ENCODE measurements at places on chromosomes 13 and 19.

DNA sequence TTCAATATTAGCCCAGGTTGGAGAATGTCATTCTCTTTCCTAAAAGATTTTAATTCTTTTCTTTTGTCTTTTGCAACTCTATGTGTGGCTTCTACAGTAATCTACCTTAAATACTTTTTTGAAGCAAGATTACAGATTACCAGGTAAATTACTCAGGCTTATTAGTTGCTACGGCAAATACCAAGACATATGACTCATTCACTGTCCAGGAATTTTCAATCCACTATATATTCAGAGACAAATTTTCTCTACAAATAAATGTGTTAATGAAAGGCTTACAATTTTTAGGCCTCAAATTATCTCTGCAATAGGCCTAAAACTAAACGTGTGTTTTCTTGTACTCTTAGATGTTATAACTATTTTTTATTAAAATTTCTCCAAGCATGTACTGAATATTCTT is 631.3 kb downstream of the DIAPH3 start:
- DNase-seq = no peak

DNA sequence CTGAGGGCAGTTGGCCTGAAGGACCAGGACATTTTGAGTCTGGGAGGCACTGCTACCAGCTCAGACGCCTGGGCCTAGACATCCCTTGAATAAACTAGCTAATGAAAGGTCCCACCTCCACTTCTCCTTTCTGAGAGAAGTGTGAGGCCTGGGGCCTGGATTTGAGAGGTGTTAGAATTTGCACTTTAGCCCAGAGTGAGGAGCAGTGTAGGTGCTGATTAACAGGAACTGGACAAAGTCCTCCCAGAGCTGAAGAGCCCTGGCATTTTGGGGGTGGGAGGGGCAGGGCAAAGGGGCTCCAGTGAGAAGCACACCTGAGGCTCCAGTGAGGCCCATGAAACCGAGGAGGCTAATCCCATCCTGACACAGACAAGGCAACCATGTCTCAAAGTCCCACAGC is 15.2 kb upstream of the SLC1A5 start:
- no peak for DNase-seq

GRCh38 chr13:106455777-106456176 is 79.7 kb downstream of the EFNB2 start:
- no peak for DNase-seq

- DNase-seq = no peak
These were observed 254.1 kb upstream of the RXFP2 start for GRCh38 chr13:31485183-31485582.

DNA sequence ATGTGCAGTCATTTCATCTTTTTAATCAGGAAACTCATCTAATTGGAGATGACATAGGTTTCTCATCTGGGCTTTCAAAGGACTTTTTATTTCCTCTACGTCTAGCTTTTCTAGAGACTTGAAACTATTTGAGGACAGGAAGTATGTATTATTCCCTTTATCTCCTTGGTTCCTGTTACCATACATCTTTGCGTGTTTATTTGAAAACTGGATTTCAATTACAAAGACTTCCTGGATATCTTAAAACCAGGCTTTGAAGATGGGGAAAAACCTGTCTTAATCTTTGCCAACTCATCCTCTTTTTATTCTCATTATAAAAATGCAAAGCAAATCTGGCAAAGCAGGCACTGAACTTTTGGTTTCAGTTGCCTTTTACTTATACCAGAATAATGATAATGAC is 130.5 kb downstream of the LMO7 start:
- no peak for DNase-seq

- peak; percentile 76 for DNase-seq
These were observed 21.9 kb upstream of the CPB2 start for GRCh38 chr13:46126552-46127357.

GRCh38 chr13:67538906-67539305 is 308.8 kb upstream of the PCDH9 start:
- DNase-seq = no peak

DNA sequence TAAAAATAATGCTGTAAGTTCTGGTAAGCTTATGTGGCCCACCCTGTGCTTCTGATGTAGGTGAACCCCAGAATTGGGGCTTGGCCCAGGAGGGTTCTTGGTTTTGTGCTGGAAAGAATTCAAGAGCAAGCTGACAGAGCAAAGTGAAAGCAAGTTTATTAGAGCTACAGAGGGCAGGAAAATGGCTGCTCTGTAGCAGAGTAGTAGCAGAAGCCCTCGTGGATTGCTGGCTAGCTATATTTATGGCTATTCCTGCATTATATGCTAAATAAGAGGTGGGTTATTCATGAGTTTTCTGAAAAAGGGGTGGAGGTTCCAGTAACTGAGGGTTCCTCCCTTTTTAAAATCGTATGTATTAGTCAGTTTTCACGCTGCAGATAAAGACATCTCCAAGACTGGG is 20.6 kb upstream of the ZNF599 start:
- no peak for DNase-seq

GRCh38 chr13:23871616-23872220 is 17.5 kb downstream of the MIPEP start:
- DNase-seq = no peak

GRCh38 chr13:49348751-49349150 is 95.1 kb downstream of the CAB39L start:
- DNase-seq = no peak

- peak; percentile 15 for DNase-seq
These were observed 95.1 kb downstream of the RAB20 start for GRCh38 chr13:110466266-110466915.

DNA sequence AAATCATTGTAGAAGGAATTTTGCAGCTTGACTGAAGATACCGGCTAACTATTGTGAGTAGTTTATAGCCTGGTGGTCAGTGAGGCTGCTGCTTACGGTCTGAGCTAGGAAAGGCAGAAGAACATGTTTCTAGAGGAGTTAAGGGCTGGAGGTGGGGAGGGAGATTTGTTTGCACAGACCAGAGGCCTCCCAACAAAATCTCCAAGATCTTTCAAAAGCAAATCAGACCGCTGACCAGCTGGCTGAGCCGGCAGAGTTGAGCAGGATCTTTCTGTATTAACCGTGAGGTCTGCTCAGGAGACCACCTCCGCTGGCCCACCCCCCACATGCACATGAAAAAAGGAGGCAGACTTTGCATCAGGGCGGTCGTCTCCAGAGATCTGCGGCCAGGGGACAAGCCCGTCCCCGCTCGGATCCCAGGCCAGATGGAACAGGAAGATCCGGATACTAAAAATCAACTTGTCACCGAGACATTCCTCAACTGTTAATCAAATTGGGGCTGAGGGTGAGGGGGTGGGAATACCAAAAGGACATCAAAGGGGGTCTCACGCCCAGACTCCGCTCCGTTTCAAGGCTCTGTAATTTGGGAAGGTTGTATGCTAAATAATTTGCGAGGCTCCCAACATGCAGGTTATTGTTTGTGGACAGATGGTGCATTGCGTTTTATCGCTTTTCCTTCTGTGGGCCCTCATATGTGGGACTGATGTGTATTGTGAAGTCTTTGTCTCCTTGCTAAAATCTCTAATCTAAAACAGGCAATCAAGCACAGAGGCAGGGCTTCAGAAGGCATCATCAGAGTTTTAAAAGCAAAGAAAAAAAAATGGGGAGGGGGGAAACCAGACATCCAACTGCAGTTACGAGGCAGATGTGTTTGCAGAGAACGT is 319.0 kb downstream of the ZNF536 start:
- no peak for DNase-seq

DNA sequence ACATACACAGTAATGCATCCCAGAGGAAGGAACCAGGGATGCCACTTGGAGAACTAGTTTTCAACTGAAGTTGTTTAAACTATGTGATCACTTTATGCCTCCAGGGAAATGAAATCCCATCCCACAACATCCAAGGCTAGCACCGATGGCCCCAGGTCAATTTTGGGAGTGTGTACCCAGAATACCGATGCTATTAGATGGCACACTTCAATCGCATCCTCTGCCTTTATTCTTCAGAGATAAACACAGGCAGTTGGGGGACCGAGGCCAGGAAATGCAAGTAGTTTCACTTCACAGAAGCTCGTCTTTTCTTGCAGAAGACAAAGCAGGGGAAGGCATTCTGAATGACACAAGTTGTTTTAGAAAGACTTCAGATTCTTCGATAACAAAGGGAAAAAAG is 13.8 kb downstream of the STK24 start:
- DNase-seq = no peak

DNA sequence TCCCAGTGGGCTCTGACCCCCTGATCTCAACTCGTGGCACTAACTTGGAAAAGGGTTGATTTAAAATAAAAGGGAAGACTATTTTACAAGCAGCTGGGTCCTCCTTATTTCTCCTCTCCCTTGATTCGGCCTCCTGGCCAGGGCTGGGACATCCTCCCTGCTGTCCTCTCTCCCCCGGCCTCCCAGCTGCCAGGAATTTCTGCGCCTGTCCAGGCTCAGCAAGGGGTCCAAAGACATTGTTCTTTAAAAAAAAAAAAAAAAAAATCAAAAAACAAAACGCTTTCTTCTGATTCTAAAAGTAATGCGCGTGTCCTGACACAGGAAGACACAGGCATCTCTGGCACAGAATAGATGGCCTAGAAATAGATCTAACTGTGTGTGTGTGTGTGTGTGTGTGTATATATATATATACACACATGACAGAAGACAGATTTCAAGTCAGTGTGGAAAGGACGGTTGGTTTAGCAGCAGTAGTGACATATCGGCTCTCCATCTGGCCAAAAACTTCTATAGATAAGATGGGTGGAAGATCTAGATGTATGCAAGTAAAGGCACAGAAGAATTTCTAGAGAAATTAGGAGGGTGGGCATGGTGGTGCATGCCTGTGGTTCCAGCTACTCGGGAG is 12.3 kb upstream of the LENG8 start:
- no peak for DNase-seq

DNA sequence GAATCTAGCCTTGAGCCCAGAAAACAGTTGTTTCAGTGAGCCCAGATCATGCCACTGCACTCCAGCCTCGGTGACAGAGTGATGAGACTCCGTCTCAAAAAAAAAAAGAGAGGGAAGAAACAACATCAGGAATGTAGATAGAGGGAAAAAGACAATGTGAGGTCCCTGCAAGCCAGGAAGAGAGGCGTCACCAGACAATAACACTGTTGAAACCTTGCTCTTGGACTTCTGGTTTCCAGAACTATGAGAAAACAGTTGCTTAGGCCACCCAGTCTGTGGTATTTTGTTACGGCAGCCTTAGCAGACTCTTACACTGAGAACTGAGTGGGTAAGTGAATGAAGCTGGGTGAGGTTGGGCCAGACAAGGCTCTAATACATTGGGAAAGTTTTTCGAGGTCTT is 64.1 kb downstream of the TNFSF11 start:
- DNase-seq = no peak

GRCh38 chr13:95221971-95222732 is 79.1 kb downstream of the ABCC4 start:
- DNase-seq = no peak

GRCh38 chr19:10037367-10037766 is 24.1 kb downstream of the RDH8 start:
- DNase-seq = no peak

DNA sequence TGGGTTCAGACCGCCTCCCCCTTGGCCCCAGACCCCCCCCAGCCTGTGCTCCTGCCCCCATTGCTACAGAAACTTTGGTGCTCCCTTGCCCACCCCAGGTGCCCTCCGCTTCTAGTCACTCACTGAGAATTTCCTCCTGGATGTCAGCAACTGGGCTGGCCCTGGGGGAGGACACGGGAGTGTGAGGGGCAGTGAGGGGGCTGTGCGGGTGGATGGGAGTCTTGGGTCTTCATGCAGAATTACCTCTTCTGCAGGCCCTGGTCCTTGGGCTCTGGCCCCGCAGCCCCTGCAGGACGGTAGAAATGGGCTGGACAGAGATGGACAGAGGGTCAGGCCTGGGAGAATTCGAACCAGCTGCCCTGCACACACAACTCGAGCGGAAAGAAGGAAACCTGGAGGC is 4.8 kb downstream of the LILRB5 start:
- no peak for DNase-seq

- peak; percentile 24 for DNase-seq
These were observed 1.6 kb downstream of the NBEA start for GRCh38 chr13:34943436-34944273.

- peak; percentile 42 for DNase-seq
These were observed 10.7 kb upstream of the CRTC1 start for GRCh38 chr19:18672606-18673337.

DNA sequence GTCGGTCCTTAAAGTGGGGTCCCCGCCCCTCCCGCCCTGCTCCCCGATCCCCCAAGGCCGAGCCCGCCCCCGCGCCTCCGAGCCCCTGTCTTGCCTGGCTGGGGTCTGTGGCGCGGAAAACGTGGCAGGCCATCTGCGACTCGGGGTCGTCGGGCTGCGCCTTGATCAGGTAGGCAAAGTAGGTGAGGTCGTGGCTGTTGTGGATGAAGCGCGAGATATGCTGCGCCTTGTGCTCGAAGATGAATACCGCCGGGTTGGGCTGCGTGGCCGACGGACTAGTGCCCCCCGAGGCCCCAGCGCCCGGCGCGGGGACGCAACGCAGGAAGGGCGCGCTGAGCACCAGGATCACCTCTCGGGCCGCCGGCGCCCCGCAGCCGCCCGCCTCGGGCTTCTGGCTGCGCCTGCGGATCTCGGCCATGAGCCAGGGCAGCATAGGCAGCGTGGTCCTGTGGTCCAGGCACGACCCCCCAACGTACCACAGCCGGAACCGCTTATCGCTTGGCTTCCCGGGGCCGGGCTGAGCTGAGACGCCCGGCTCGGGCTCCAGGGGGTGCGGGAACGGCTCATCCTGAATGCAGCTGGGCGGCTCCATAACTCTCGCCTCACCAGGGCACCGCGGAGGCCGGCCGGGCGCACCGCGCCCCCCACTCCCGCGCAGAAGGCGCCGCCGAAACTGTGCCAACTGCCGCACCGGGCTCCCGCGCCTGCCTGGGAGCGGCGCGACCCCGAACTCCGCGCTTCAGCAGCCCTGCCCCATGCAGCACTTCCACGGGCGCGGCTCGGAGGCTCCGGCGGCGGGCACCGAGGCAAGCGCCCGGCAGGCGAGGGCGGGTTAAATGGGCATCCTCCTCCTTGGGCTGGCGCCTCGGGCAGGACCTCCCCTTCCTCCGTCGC is 546 bp downstream of the TBC1D4 start:
- peak; percentile 60 for DNase-seq

GRCh38 chr19:57563547-57563946 is 3.9 kb upstream of the ZNF550 start:
- no peak for DNase-seq

DNA sequence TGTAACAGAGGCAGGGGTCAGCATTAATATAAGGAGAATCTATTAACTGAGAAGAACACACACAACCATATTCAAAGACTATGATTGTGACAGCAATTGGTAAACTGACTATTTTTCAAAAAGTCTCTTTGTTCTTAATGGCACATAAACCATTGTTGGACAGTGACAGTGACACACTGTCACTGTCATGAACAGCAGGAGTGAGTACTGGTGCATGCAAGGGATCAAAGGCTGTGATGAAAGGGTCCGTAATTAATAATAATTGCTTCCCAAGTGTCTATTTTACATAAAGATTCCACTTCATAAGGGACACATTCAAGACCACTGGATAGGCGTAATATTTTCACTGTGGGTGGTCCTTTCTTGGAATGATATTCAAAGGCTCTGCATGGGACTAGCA is 50.7 kb downstream of the LHFPL6 start:
- DNase-seq = no peak

DNA sequence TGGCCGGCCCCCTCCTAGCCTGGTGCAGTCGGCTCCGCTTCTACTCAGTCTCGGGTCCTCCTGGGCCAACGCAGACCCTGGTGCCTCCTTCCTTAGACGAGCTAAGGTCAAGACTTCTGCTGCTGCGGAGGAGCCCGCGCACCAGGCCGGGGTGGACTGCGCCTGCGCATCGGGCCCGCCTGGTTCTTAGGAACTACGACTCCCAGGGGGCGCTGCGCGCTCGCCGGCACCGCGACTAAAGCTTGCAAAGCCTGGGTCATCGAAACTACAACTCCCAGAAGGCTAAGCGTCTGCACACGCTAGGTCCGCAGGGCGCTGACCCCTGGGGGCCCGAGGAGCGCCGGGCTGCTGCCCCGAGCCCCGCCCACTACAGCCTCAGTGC is at the start of gene ZNF835:
Gene ZNF835 (minus strand): TSS at position 145 of the 382 bp plus-strand sequence. CDS start 6,559 bp downstream, outside the sequence.
- peak; percentile 96 for DNase-seq

Data from nucleus accumbens (tissue), 56 donors.